ENCODE measurements at places on chromosomes 3 and 15. TPM values are rescaled to one million over a fixed set of nuclear protein-coding genes. Genes with fewer than 3 reads are reported as not detected.

The HACD2 gene
- total RNA-seq, result 8.1 TPM

The CLEC3B gene
- total RNA-seq, result 80.8 TPM

The LYZL4 gene
- not detected for total RNA-seq

The MYL3 gene
- 7,440 TPM for total RNA-seq

DNA sequence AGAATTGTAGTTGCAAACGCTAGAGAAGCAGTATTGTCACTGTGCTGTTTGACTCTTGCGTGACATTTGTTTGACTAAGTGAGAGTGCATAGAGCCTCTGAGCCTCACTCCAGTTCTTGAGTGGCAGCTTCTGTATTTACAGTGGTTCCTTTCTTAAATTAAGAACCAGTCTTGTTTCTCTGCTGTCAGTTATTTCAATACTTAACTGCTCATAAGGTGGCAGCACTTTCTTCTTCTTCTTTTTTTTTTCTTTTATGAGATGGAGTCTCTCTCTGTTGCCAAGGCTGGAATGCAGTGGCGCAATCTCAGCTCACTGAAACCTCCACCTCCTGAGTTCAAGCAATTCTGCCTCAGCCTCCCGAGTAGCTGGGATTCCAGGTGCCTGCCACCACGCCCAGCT is 372.1 kb downstream of the LPP start:
- DNase-seq, result no peak
- no peak overlapping the region for H3K4me3 ChIP-seq
- H3K4me1 ChIP-seq, result peaks cover 5% of the 10 kb centered on the region
- peaks cover 10% of the 10 kb centered on the region for H3K36me3 ChIP-seq
- no peaks in the 10 kb centered on the region for H3K27me3 ChIP-seq
- no peak overlapping the region for H3K27ac ChIP-seq

DNA sequence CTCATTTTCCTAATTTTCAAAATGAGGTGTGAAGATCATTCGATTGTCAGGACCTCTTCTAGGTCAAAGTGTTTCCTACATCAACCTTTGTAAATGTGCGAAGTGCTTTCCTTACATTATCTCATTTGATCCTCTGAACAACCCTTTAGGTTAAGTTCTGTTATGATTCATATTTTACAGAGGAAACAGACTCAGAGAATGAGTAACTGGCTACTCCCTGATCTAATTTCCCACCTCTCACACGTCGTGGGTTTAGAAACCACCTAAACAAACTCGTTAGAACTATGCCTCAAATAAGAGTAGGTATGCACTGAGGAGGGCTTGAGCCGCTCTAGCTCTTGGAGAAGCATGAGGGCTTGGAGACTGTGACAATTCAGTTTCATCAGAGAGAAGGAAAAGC is 148.6 kb downstream of the CD47 start:
- H3K4me1 ChIP-seq, result peaks cover 14% of the 10 kb centered on the region
- DNase-seq, result no peak
- H3K27ac ChIP-seq, result no peak overlapping the region

- peaks cover 55% of the 10 kb centered on the region for H3K27me3 ChIP-seq
- DNase-seq, result no peak
- H3K4me1 ChIP-seq, result no peaks in the 10 kb centered on the region
- H3K36me3 ChIP-seq, result no peaks in the 10 kb centered on the region
Measured at GRCh38 chr15:92473756-92474155, 80.1 kb downstream of the ST8SIA2 start.

DNA sequence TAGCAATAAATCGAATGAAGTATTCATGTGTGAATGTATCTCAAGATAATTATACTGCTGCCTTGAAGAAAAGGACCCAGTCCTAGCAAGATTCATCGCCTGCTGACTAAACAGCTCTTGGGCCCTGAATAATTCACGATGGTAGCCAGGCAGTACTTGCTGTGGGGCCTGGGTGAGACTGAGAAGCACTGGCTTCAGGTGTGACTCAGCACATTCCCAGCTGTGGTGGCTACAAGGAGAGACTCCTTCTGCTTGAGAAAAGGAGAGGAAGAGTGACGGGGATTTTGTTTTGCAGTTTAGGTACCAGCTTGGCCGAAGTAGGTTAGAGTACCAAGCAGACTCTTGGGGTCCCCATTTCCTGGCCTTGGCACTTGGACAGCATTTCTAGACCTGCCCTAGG is 47.6 kb upstream of the CD200R1L start:
- no peak overlapping the region for H3K4me3 ChIP-seq
- no peaks in the 10 kb centered on the region for H3K4me1 ChIP-seq

DNA sequence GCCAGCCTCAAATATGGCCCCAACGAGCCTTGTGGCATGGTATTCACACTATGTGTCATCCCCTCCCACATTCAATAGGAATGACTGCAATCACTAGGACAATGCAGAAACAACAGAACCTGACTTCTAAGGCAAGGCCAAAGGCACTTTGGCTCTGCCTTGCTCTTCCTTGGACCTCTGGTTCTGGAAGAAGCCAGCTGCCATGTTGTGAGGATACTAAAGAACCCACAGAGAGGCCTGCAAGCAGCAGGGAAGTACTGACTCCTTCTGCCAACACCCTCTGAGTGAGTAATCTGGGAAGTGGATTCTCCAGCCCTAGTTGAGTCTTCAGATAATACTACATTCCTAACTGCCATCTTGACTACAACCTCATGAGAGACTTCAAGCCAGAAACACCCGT is 64.7 kb downstream of the ADAMTS9 start:
- no peak overlapping the region for H3K4me3 ChIP-seq
- DNase-seq, result no peak
- peaks cover 6% of the 10 kb centered on the region for H3K4me1 ChIP-seq
- H3K27ac ChIP-seq, result no peak overlapping the region

- H3K27ac ChIP-seq, result no peak overlapping the region
- no peaks in the 10 kb centered on the region for H3K4me1 ChIP-seq
Measured at GRCh38 chr3:166191411-166191810, 354.2 kb upstream of the BCHE start.

DNA sequence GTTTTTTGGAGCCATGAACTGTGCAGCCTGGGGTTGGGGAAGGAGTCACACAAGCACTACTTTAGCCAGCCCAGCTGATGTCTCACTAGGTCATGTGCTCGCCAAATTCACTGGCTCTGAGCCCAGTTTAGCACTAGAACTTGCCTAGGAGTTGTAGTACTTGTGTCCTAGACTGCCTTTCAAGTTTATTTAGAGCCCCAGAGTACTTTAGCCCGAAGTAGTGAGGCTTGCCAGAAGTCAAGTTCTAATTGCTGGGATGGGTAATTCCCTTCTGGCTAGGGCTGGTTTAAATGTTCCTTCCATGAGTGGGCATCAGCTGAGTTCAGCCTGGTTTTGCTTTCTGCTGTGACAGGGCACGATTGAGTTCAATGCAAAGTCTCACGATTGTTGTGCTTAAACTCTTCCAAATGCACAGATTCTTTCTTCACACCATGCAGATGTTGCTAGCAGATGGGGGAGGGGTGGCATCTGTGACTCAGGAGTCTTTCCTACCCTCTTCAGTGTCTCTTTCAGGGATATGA is 228.2 kb upstream of the ZPLD1 start:
- H3K36me3 ChIP-seq, result no peaks in the 10 kb centered on the region
- H3K4me3 ChIP-seq, result no peak overlapping the region
- no peaks in the 10 kb centered on the region for H3K27me3 ChIP-seq
- peaks cover 15% of the 10 kb centered on the region for H3K4me1 ChIP-seq

DNA sequence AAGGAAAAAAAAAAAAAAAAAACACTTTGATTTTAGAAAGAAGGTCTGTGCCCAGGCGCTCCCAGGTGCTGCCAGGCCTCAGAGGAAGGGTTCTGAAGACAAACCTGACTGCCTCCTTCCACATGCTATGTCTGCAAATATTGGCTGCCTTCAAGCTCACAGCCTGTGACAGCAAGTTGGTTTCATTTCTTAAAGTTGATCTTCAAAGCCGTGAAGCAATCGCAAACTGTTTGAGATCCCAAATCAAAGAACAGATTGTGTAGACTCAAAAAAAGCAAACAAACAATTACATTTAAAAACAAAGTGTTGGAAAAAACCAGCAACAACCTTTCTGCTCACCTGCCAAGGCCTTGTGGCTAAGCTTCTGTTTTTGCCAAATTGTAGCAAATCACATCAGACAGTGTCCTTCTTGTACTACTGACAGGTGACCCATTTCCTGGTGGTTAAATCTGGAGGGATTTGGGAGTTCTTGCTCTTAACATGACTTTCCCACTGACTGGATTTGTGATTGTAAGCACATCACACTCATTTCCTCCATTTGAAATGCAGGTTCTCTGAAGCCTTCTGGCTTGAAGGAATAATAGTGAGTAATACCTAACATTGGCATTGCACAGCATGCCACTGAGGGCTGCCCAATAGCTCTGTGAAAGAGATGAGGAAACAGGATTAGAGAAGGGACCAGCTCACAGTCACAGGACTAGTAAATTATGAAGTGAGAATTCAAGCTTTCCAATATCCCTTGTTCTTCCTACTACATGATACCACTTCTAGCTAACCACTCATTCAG is 502.4 kb downstream of the LPP start:
- H3K36me3 ChIP-seq, result no peaks in the 10 kb centered on the region
- no peak overlapping the region for H3K27ac ChIP-seq
- H3K4me3 ChIP-seq, result no peak overlapping the region

DNA sequence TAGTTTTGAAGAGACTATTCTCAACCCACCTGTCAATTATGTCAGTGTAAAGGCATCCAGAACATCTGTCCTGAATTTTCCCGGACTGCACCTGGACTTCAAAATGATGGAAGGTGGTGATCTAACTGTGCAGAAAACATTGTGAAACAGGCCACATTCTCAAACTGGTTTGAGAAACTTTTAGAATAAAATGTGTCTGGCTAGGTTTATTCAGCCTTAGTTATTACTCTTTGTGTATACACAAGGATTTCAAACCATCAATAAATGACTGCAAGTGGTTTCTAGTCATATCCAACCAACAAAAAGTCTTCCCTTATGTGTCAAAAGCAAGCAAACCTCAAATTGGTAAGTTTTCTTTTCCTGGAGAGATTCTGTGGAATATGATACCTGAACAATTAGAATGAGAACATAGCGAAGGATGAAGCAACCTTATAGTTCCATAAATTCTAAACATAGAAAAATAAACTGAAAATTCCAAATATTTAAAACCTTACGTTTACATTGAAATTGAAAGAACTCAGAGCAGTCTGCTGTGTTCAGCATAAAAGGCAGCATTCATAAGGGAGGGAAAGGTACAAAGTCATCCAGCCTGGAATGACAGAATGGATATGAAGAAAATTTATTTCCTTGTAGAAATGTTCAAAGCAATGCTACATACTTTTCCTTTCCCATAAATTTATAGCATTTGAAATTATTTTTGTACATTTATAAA is 306.6 kb upstream of the TGFBR2 start:
- H3K27me3 ChIP-seq, result no peaks in the 10 kb centered on the region
- no peaks in the 10 kb centered on the region for H3K4me1 ChIP-seq
- no peak overlapping the region for H3K27ac ChIP-seq
- H3K4me3 ChIP-seq, result no peak overlapping the region
- H3K36me3 ChIP-seq, result no peaks in the 10 kb centered on the region

GRCh38 chr3:191889756-191890155 is 428.8 kb downstream of the PYDC2 start:
- DNase-seq, result no peak
- peaks cover 5% of the 10 kb centered on the region for H3K4me1 ChIP-seq

GRCh38 chr15:69990566-69991421 is 106.9 kb downstream of the TLE3 start:
- no peak for DNase-seq
- no peak overlapping the region for H3K27ac ChIP-seq
- no peak overlapping the region for H3K4me3 ChIP-seq
- H3K36me3 ChIP-seq, result no peaks in the 10 kb centered on the region

Data from left ventricle myocardium inferior (tissue), 1 donor.